ENCODE measurements at places on chromosomes 2 and 18.
A peak's percentile ranks its signal among the peaks of the same experiment; 100 is the strongest.

- no peak for DNase-seq
Observed at GRCh38 chr2:38581193-38582147, 21.3 kb downstream of the HNRNPLL start.

- DNase-seq, result peak; percentile 31
Observed at GRCh38 chr18:9137168-9138066, 836 bp downstream of the ANKRD12 start.

DNA sequence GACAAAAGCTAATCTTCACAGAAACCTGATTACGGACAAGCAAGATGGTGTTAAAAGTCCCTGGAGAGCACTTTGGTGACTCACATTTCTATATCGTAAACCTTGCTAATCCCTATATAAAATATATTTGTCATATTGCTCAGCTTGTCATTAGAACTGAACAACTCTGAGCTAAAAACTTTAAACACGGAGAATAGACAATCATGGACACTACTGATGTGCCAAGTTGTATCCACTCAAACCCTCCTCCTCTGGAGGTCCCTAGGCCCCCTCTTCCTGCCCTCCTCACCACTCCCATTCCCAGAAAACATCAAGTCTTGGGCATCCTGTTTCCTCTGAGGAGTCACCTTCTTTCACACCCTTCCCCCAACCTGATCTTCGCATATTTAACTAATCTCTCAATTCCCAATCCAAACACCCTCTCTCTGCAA, 138.7 kb upstream of the PID1 start:
- DNase-seq, result no peak

- no peak for DNase-seq
Observed at GRCh38 chr18:23870676-23871380, 143.7 kb upstream of the TTC39C start.
